Effector CD8-positive, alpha-beta T cell (primary cell): ENCODE measurements at places on chromosomes 5 and 9.

DNA sequence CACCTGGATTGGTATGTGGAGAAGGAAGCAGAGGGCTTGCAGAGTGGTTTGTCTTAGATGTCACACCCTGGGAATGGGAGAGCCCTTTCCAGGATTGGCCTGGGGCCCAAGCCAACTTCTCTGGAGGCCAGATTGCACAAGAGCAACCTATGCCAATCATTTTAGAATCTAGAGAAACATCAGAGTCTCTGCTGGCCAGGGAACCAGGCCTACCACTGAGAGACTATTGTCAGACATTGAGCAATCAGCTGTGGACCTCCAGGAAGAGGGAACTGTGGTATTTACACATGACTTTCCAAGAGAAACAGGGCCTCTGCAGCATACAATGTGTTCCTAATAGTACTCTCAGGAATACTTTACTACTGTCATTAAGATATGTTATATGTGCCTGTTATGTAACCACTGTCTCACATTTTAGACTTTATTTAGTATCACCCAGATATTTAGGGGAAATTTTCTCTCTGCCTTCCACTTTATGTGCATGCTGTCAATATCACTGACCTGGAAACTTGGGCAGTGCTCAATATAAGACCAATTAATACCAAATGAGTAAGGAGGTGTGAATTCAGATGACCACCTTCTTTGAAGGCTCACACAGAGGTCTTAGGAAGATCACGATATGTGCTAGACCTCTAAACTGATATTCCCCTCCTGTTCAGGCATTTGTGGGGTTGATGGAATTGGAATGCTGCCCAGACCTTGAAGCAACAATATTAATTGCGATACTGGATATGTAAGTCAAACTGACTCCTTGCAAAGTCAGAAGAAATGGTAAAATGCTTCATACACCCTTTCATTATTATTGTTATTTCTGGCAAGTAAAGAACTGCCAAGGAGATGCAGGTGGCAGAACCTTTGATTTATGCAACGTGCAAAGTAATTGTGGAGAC is 20.5 kb upstream of the CCL28 start:
- no peak for DNase-seq

GRCh38 chr5:34854459-34855174 is 15.7 kb downstream of the TTC23L start:
- no peak for DNase-seq

- no peak for DNase-seq
Measured at GRCh38 chr9:134204991-134205578, 40.7 kb upstream of the RNU6ATAC start.

GRCh38 chr9:23820451-23821374 is 5.3 kb downstream of the ELAVL2 start:
- no peak for DNase-seq

DNA sequence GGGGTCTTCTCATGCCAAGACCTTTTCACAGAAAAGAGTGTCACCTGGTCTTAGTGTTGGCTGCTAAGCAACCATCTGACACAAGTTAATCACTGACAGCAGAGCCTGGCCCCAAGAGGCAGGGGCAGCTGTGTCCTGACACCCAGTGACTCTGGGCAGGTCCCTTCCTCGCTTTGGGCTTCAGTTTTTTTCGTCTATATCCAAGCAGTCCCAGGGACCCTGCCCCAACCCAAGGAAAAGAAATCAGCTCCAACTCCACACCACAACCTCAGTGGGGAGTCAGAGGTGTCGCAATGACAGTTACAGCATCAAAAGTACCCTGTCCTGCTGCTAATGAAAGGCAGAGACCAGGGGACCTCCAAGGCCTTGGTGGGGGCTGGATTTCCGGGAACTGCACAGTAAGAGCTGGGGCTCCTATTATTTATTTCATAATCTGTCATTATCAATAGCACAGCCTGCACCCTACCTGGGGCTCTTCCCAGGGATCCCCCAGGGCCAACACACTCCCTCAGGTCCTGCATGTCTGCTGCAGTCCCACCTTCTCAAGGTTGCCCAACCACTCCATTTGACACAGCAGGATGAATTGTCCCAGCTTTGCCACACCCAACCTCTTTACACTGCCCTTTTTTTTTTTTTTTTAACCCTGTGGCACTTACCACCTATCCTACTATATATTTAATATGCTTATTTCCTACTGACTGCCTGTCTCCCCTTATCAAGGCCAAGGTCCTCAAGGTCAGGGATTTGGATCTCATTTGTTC is 9.4 kb downstream of the ANKS6 start:
- no peak for DNase-seq

DNA sequence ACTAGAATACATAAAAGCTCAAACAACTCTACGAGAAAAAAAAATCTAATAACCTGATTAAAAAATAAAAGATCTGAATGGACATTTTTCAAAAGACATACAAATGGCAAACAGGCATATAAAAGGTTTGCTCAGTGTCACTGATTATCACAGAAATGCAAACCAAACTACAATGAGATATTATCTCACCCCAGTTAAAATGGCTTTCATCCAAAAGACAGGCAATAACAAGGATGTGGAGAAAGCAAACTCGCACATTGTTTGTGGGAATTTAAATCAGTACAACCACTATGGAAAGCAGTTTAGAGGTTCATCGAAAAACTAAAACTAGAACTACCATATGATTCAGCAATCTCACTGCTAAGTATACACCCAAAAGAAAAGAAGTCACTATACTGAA is 20.8 kb downstream of the UGT3A2 start:
- DNase-seq = no peak

DNA sequence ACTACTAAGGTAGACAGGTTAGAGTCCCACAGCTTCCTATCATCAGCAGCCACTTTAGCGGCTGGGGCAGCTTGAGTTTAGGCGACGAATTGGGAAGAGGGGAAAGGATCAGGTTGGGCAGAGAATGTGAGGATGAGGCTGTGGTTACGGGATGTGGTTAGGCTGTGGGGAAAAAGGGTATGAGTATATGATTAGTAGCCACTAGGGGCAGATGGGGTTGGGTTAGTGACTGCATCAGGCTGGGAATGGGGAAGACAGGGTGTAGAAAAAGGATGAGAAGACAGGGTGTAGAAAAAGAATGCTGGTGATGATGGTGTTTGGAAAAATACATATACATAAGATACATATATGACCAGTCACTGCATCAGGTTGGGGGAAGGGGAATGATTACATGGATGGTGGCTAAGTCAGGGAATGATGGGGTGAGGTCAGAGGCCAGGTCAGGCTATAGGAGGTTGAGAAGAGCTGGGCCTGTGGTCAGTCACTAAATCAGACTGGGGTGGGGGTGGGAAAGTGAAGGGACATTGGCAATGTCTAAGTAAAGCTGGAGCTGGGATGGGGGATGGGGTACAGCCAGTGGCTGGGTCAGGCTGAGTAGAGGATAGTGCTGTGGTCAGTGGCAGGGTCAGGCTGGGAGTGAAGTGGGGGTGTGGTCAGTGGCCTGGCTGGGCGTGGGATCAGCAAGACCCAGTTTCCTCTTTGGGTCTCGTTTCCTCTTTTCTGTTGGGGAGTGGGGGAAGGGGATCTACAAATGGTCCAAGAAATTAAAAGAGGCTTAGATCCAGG is 2.1 kb downstream of the TLN1 start:
- peak; percentile 5 for DNase-seq

DNA sequence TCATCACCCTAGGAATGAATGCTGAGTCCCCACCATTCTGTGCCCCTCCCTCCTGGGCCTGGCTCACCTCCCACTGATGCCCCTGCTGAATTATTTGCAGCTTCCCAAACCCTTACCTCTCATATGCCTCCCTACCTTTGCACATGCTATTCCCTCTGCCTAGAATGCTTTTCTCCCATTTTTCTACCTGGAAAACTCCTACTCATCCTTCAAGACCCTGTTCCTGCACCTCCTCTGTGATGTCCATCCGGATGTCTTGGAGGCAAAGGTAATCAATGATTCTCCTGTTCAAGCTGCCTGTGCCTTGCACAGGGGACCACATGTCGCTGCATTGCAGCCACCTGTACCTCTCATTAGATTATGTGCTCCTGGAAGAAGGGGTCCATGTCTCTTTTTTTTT is 104.8 kb upstream of the LMX1B start:
- no peak for DNase-seq
